ENCODE measurements at places on chromosomes 6 and 20.

- DNase-seq = no peak
These were observed 27.5 kb downstream of the PTPN1 start for GRCh38 chr20:50537546-50538201.

DNA sequence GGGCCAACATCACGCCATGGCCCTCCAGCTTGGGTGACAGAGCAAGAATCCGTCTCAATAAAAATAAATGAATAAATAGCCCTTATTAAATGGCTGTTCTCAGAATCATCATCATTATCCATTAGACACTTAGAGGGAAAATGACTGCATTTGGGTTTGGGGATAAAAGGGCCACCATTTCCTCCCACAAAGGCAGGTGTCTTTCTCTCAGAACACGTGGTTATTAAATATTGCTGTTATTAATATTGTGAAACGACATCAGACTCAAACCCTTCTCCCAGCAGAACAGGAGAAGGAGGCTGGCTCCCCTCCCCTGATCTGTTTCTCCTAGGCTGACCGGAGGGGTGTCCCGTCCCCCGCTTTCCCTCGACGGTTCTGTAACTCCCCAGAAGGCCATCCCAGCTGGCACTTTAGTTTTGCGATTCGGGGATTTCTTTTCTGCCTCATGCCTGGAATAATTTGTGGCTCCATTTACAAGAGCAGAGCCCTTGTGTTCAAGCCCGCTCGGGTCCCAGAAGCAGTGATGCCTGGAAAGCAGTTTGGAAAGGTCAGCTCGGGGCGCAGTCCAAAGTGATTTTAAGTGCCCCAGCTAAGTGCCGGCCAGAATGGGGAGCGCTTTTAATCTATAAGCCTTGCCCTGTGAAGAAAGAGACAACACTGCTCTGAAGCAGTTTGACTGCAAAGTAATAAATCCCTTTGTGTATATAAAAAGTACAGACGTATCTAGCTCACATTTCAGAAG lies 41.9 kb downstream of the EYA2 start:
- DNase-seq = no peak

GRCh38 chr6:135266675-135267074 lies 85.6 kb downstream of the MYB start:
- DNase-seq = no peak

GRCh38 chr20:50003253-50003656 lies 20.5 kb downstream of the SNAI1 start:
- no peak for DNase-seq

DNA sequence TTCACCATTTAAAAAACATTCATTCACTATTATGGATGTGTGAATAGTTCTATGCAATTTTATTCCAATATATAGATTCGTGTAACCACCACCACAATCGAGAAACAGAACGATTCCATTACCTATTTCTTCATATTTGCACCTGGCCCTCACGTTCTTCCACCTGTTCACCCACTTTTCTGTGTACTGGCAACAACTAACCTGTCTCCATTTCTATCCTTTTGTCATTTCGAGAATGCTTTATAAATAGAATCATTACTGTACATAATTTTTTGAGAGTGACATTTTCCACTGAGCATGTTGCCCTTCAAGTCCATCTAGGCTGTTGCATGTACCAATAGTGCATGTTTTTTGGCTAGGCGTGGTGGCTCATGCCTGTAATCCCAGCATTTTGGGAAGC lies 23.2 kb upstream of the STX11 start:
- DNase-seq = no peak

DNA sequence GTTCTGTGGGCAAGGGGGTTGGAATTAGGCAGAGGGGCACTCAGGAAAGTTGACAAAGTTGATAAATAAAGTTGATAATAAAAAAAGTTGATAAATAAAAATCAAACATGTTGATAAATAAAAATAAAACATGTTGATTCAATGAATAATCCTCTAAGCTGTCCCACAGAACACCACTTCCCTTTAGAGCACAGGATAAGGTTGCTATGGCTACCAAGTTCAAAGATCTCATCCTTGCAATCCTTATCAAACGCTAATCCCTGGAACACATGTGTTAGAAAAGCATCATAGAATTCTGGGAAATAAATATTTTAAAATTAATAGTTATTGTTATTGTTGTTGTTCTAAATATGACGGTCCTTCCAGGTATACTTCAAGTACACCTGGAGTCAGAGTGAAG lies 33.9 kb downstream of the MBOAT1 start:
- DNase-seq = no peak

DNA sequence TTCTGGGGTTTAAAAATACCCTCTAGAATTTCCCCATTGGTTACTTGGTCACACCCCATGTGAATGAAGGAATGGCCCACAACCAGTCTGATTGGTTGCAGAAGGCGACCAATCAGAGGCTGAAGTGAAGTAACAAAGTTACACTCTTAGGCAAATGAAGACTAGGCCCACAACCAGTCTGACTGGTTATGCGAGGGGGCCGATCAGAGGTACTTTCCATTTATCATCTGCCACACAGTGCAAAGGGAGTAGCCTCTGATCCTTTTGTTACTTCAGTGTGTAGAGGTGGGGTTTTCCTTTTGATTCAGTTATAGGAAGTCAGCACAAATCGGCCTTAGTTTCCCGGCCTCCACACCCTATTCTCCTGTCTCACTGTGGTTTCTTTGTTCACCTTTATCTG lies 61.2 kb upstream of the SGK1 start:
- DNase-seq = peak; percentile 16

DNA sequence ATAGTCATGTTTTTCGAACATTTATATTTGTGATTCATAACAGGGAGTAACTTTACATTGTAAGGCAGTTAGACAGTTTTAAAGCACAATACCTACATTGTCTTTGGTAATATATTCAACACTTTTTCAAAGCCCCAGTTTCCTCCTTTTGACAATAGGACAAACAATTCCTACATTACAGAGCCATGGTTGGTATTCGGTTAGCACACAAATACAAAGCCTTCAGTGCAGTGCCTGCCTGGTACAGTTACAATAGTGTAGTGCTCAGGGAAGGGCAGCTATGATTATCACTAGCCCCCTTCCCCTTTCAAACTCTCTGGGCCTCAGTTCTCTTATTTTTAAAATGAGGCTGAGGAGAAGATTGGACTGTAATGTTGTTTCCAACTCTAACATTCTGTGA lies 207.8 kb downstream of the TPBG start:
- DNase-seq = no peak

DNA sequence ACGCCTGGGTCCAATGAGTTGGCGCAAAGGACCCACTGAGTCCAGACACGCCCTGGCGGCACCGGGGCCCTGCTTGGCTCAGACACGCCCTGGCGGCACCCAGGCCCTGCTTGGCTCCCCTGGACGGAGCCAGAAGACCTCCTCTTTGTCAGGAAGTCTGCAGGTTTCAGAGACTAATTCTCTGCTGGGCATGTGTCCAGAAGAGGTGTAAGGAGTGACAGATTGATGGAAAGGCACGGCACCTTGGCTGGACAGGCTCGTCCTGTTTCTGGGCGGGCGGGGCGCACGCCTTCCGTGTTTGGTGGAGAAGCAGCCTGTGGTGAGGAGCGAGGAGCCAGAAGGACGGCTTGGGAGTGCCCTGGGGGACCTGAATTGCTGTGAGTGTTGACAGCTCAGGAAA lies 23.1 kb upstream of the DACT2 start:
- DNase-seq = no peak

GRCh38 chr20:11935212-11936154 lies 17.8 kb downstream of the BTBD3 start:
- DNase-seq = no peak

DNA sequence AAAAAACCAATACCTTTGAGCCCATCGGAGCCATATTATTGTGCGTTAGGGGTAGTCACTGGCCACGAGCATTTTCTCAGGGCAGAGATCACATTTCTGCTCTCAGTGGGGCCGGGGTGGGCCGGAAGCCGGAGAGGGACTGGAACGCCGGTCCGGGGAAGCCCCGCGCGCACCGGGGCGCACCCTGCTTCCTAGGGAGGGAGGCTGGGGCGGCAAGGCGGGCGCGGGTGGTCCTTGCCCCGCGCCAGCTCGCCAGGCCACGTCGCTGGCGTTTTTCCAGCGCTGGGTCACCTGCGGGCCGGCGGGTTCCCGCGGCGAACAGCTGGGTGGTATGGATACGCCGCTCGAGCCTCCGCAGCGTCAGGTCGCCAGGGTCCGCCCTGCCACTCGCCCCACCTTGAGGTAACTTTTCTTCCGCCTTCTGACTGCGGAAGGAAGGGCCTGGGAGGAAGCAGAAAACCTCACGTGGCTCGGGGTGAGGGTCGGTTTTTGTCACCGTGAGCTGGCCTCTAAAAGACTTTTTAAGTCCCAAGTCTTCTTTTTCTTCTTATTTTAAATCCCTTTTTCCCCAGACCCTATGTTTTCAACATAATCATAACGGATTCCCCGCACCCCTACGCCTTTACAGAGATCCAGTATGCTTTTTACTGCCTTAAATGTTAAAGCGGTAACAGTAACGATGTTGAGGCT lies 2.7 kb upstream of the EEF1A1 start:
- DNase-seq = peak; percentile 85

GRCh38 chr20:36493801-36494114 lies 47.6 kb upstream of the MYL9 start:
- no peak for DNase-seq

GRCh38 chr6:12709116-12709515 lies 7.5 kb upstream of the PHACTR1 start:
- DNase-seq = no peak

DNA sequence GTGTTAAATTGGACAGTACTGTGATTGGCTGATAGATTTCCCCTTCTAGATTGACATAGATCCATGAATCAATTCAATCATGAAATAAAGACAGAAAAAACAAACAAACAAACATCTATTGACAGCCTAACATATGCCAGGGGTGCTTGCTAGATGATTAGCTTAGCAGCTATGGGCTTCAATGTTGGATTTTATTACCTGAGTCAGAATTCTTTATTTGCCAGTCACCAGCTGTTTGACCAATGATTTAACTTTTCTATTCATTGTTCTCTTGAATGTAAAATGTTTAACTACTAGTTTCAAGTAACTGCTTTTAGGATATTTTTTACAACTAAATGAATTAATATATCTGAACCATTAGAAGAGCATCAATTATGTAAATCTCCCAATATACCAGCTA lies 901.3 kb upstream of the CITED2 start:
- DNase-seq = no peak

DNA sequence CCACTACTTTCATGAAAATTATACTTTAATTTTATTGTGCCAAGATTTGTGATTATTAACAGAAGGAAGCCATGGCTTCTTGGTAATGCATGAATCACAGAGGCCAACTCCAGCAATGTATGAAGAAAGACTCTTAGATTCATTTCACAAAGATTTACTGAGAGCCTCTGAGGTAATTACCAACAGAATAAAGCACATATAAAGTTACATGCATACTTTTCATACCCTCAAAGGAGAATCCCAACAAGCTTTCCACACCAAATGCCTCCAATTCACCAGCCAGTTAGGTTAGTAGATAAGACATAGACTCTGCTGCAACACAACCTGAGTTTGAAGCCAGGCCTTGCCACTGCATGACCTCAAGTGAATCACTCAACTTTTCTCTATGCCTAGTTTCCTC lies 41.9 kb downstream of the HBS1L start:
- DNase-seq = no peak

DNA sequence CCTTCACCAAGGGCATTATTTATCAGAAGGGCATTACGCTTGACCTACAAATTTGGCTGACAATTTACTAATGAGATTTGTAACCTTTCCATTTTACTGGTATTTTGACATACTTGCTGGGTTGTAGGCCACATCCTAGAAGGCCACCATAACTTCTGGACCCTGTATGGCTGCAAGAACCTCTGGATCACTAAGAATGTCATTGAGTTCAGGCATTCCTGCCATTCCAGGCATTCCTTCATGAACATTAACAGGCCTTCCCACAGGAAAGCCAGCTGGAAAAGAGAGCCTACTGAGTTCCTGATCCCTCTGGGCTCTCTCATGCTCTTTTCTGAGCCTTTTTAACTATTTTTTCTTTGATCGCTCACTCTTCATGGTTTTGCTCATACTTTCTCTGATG lies 28.4 kb upstream of the SLC35A1 start:
- no peak for DNase-seq

DNA sequence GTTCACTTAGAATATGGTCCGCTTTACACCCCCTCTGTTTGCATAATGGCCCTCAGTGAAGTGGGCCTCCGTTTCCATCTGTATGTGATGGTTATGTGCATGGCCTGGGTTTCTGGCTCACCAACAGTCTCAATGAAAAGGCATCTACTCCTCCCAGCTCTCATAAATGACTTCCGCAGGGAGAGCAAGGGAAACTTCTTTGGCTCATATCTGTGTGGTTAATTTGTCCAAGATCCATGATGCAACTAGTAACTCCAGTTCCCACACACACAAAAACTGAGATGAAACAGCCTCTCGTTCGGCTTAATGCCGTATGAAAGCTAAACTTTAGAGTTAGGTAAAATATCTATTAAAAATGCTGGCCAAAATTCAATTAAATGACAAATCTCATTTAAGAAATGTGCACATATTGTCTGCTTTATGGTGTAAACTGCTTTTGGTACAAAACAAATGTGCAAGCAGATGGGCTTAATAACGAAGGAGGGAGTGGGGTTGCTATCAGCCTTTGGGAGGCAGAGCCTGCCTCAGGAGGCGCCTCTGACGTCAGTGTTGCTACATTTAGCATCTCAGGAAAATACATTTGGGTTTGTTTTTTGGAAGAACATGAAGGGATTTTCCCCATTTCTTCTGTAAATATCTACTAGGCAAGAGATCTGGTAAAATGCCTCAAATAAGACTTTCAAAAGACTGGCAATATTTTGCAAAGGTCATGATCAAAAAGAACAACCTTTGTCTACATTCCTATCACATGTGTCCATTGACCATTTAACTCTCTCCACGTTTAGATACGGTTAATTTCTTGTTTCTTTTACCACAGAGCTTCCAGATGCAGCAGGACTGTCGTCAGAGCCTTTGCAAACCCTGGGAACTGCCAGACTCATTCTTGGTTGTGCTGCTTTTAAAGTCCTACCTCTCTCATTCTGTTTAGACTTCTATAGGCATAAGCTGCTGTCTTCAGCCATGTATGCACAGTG lies 96.8 kb downstream of the ARMC2 start:
- no peak for DNase-seq

GRCh38 chr6:33613795-33614168 lies 7.3 kb upstream of the ITPR3 start:
- no peak for DNase-seq

- DNase-seq = peak; percentile 81
These were observed at the start of gene NQO2 for GRCh38 chr6:2999618-3000557. NQO2 (plus strand) TSS chr6:2999894; CDS start chr6:3006553, 6,659 bp downstream.

- DNase-seq = no peak
These were observed 411 bp upstream of the SCUBE3 start for GRCh38 chr6:35213298-35213791.

Measured in HAP-1 (cell line).